ENCODE measurements at places on chromosomes 6 and 20.

DNA sequence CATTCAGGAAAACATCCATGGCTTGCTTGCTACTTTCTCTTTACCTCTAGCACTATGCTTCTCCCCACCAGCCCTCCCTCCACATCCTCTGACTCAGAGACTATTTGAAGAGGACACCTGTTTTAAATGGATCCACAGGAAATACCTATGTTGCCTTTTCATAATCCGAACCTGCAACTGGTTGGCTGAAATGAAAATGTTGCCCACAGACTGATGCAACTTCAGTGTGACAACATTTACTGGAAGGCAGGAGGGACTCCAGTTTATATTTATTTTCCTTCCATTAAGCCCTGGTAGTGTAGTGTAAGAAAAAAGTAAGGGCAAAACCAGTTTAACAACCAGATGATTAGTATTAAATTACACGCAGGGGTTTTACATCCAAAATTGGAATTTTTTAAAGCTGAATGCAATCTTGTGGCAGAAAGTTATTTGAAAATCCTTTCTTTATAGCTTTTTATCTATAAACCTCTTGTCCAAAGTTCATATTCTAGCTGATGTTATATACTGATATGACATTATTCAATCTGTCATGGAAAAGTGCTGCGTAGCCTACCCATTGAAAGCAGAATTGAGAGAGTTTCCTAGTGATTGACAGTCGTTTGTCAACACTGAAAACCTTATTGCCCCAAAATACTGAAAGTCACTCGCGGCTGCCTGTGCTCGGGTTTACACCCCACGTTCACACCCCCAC is 881 bp upstream of the AIG1 start:
- peak; percentile 51 for DNase-seq

DNA sequence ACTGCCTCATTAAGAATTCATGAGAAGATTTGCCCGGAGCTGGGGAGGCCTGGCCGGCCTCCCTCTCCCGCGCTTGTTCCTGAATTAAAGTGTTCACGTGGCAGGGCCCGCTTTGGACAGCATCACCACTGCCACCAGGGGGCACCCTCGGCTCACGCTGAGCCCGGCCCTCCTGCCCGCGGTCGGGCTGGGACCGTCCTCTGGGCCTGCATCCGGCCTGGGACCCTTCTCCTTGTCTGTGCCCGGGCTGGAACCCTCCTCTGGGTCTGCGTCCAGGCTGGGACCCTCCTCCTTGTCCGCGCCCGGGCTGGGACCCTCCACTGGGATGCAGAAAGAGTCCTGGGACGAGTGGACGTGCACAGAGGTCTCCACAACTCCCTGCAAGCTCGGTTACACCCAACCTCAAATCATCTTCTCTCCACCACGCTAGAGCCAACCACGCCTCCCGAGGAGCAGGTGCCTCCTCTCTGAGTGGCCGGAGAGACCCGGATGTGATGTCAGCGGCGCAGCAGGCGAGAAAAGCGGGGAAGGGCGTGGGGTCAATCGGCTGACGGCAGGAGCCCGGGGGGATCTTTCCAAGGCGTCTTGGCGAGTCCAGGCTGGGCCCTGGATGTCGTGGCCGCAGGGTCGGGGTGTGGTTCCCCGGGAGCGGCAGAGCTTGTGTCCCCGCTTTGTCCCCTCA is 50.9 kb upstream of the DACT2 start:
- no peak for DNase-seq

DNA sequence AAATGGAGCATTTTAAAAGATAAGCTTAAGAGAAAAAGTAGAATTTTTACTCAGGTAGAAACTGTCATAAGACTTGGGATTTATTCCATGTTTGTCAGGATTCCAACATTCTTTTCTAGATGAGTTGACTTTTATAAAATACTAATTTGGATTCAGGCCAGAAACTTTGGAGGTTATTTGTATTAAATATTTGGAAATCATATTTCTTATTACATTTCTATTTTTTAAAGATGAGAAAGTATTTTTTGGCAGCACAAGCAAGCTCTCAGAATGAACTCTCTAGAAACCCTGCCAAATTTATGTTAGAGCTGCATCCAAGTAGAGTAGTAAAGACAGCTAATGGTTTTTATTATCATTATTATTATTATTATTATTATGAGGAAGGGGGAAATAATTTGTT is 1014.9 kb upstream of the GJE1 start:
- no peak for DNase-seq

DNA sequence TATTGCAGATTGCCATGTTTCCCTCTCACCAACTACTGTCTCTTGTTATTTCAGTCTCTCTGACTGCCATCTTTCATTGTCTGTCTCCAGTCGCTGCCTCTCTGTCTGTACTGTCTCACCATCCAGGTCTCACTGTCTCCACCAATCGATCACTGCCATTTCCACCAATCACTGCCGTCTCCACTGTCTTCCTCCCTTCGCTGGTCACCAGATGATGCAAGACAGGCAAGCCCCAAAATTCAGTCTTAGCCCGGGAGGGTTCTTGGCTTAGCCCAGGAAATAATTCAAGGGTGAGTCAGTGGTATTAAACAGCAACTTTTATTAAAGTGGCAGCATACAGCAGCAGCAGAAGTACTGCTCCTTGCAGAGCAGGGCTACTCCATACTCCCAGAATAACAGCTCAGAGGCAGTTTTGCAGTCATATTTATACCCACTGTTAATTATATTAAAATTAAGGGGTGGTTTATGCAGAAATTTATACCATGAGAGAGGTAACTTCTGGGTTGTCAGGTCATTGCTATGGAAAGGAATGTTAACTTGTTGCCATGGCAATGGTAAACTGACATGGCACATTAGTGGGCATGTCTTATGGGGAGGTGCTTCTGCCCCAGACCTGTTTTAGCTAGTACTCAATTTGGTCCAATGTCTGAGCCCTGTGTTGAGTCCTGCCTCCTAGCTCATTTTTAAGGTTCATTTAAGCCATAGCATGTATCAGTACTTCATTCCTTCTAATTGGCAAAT is 23.0 kb upstream of the ECHDC1 start:
- peak; percentile 85 for DNase-seq

DNA sequence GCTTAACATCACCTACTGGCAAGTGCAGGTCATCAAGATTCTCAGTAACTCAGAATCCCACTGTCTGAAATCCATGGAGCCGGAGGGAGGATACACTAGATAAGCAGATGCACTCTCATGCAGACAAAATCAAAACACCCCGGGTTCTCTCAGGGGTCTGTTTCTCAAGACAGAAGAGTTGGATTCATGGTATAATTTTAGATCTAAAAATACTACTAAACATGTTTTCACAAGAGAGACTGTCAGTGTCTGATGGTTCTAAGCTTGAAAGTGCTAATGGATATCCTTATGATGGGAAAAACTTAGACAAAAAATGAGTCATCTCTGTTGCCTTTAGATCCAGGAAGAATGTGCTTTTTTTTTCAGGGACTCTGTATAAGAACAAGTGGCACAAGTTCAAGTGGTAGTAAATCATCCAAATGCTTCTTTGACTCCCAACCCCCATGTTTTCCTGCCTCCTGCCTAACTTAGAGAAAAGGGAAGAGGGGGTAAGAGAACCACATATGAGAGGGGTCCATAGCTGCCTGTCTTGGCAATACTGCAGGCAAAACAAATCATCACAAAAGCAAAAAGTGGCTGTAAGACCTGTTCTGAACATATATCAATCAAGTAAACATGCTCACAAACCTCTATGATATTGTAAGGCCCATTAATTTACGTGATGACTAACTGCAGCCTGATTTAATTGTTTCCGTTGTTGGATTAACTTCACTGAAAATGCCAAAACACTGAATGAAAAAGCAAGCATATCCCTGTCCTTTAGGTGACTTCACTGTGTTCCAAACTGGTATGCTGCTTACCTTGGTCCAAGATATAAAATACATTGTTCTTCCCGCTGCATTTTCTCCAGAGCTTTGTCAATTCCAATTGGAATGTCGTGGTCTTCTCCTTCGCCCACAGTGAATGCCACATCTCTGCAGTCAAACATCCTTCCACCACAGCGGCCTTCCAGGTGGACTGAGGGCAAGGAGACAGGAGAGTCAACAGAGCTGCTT is 84.0 kb upstream of the TULP1 start:
- peak; percentile 46 for DNase-seq

DNA sequence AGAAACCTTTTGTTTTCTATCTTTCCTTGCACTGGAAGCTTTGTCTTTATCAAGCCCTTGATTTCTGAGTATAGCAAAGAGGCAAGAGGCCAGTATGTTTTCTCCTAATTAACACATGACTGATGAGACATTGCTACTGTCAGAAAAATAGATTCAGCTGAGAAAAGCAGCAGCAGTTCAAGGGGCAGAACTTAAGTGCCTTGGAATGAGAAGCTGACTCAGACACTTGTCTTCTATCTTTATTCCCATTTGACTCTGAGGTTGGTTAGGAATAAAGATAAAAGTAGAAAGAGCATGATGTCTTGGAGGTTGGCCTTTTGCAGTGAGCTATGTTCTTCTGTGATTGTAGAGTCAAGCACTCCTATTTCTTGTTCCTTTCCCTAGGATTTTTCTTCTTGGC is 79.1 kb upstream of the MAN1A1 start:
- DNase-seq: no peak

- no peak for DNase-seq
Observed at GRCh38 chr20:663315-664090, 10.5 kb upstream of the SRXN1 start.

- DNase-seq: no peak
Observed at GRCh38 chr6:3630258-3630835, 121.2 kb downstream of the PXDC1 start.

- no peak for DNase-seq
Observed at GRCh38 chr20:63854069-63854765, 7.1 kb upstream of the ABHD16B start.

DNA sequence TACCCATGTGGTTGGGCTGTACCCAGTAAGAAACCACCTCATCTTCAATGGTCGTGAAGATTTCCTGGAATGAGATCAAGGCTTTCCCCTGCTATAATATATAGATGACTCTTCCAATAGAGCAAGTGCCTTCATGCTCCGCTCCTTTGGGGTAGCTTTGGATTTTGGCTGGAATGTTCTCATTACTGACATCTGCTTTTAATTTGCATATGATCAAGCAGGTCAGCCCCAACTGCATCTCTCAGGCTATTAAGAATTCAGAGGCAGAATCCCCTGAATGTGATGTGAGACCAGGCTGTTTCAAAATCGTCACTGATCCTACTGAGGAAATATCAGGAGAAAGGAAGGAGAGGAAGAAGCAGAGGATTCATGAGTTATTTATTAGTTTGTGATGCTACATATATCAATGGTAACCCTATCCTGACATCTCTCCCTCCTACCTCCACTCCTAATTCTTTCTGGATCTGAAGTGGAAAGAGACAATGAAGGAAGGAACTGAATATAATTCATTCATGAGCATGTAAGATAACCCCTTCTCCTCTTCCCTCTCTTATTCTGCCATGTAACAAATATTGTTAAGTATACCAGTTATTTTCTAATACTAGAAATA is 47.6 kb upstream of the FUCA2 start:
- no peak for DNase-seq

DNA sequence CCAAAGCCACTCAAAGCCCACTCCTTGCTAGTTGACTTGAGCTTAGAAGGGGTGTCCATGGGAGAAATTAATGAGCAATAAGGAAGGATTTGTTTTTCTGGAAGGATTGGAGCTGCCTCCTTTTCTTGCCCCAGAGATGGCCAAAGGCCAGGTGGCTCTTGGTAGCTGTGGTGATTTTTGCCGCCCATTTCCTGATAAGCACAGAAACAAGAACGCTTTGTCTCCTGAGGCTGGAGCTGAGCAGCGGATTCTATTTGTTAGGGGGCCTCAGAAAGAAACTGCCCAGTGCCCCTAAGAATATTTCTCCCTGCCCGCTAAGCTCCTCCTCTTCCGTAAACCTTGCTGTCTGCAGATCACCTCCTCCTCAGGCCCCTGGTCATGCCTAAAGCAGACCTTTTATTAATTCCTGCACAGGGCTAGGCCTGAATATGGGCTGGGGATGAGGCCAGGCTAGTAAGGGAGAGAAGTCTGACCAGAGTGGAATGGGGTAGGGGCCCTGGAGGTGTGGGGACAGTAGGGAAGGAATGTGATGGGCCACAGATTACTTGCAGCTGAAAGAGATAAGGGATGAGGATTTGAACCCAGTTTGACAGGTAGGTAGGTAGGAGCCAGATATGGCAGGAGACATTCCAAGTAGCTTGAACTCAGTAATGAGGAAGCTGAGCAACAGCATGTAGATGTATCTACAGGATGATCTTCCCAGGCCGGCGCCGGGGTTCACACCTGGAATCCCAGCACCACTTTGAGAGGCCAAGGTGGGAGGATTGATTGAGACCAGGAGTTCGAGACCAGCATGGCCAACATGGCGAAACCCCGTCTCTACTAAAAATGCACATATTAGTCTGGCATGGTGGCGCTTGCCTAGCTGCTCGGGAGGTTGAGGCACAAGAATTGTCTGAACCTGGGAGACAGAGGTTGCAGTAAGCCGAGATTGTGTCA is 71.2 kb upstream of the NAA20 start:
- DNase-seq: no peak
